ENCODE measurements at places on chromosomes 16 and 17.

DNA sequence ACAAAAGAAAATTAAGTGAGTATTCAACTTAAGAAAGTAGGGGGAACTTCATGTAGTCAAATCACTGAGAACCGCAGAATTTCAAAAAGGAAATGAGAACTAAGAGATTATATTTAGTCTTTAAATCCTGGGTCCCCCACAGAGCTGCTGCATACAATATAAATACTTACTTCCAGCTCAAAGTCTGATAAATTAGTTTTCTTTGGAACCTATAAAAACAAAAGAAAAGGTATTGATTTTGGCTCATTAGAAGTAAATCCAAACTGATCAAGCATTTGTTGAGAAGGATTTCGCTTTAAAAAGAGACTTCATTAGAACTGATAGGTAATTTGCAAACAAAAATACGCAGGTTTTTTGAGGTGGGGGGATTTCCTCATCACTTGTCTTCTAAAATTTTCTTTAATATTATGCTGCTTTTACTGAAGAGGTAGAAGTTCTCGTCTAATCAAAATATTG lies 21.9 kb downstream of the PARN start:
- no peak for DNase-seq

- DNase-seq = no peak
Measured at GRCh38 chr17:10109146-10109545, 89.3 kb downstream of the GAS7 start.

DNA sequence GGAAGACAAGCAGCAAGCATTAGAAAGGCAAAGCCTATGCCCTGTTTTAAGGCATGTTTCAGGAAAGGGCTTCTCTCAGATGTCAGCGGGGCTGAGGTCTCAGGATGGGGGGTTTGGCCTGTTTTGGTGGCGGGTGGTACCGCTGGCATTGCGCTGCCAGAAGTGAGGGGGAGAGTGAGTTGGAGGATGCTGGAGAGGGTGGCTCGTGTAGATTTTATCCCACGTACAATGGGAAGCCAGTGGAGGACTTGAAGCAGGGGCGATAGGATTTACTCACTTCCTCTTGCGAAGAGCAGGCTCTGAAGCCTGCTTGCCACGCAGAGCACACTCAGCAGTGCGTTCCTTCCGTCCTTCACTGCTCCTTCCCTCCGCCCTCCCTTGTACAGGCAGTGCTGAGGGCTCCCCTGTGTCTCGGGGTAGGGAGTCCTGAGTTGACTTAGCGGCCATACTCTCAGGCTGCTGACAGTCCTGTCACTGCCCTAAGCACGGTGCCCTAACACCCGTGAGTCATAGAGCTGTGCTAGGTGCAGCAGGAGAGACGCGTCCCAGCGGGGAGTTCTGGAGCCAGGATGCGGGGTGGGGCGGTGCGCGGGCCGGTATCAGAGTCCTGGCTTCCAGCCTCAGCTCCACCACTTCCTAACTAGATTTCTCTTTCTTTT lies 113.1 kb downstream of the SNX29 start:
- DNase-seq = no peak

DNA sequence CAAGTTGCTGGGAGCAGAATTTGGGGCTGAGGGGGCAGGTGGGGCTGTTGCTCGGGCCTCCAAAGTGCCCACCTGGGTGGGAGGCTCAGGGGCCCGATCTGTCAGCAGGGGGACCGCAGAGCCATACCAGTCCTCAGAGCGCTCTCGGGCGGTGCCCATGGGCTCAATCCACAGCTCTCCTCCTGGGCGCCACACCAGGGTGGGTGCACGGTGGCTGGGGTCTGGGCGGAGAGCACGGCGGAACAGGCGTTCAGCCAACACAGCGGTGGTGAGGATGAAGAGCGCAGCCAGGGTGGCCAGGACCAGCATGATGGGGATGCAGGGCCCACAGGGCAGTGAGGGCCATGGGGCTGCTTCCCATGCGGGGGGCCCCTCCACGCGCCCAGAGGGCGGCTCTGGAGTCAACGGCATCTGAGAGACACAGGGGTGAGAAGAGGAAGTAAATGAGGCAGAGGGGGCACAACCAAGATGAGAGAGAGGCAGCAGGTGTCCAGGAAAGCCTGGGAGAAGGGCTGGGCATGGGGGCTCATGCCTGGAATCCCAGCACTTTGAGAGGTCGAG lies 1.2 kb downstream of the C16orf54 start:
- DNase-seq = no peak

DNA sequence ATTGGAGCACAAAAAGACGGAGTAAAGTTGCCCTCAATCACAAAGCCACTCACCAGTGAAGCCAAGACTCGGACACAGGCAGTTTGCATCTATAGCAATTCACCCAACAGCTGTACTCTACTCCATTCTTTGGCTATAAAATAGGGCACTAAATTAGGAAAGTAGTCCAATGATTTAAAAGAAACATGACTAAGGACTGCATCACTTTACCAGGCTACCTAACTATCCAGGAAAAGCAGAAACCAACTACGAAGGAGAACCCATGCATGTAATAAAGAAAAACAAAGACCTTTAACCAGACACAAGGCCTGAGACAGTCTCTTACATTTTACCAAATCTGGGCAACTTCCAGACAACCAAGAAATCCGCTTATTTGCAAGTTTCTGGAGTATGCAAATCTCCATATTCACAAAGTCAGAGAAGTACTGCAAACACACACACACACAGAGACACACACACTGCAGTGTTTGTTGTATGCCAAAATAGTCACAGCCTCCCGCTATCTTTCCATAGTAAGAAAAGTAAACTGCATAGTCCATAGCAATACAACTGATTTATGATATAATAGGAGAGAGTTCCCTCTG lies 59.8 kb downstream of the CDH11 start:
- no peak for DNase-seq

GRCh38 chr17:40548982-40549685 lies 16.1 kb downstream of the CCR7 start:
- no peak for DNase-seq

GRCh38 chr16:30351586-30352419 lies 3.3 kb downstream of the CD2BP2 start:
- DNase-seq = peak; percentile 72

GRCh38 chr16:87951552-87952538 lies 611 bp downstream of the BANP start:
- DNase-seq = no peak
